ENCODE measurements at places on chromosomes 3 and 15.

GRCh38 chr3:181729341-181729869, 17.7 kb downstream of the SOX2 start:
- DNase-seq: peak; percentile 72

- no peak for DNase-seq
Observed at GRCh38 chr15:88627463-88627862, 6.3 kb downstream of the AEN start.

GRCh38 chr3:176941689-176942088, 255.6 kb downstream of the TBL1XR1 start:
- no peak for DNase-seq

GRCh38 chr15:37361621-37362020, 261.3 kb upstream of the MEIS2 start:
- peak; percentile 51 for DNase-seq

DNA sequence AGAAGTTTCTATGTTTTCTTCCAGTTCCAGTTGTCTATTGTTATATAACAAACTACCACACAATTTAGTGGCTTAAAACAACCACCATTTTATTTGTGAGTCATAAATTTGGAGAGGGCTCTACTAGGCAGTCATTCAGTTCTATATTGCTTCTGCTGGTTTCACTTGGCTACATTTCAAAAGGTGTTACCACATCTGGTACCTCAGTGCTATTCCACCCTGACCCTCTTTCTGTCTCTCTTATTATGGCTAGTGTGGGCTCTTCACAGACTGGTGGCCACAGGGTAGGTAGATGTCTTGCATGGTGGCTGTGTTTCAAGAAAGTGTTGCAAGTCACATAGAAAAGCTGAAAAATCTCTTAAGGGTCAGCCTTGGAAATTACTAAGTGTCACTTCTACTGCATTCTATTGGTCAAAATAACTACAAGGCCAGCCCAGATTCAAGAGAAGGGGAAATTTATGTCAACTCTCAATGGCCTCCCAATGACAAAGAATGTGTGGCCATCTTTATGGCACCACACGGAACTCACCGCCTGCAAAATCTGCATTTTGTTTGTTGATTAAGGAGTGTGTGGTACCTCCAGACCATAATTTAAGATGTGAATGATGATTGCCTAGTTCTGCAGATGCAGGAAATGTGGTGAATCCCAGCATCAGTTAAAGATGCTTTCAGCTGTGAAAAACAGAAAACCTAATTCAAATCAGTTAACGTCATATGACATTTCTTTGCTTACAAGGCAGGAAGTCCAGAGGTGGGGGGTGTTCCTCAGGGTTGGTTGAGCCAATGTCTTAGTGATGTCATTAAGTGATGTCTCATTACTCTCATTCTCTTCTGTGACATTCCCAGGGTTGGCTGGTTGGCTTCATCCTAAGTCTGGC, 105.8 kb upstream of the RASGRP1 start:
- DNase-seq: no peak
